ENCODE measurements at places on chromosomes 16 and 17. TPM values are rescaled to one million over a fixed set of nuclear protein-coding genes. Genes with fewer than 3 reads are reported as not detected.

HS3ST2 gene
- total RNA-seq = not detected

- no peak overlapping the region for H3K4me3 ChIP-seq
- H3K27ac ChIP-seq = no peak overlapping the region
Observed at GRCh38 chr16:84947022-84947421, 64.3 kb downstream of the ZDHHC7 start.

CCNF gene
- 31.4 TPM for total RNA-seq

STAC2 gene
- not detected for total RNA-seq

GRCh38 chr17:5500247-5500588 is 13.9 kb downstream of the MIS12 start:
- no peaks in the 10 kb centered on the region for H3K36me3 ChIP-seq
- no peaks in the 10 kb centered on the region for H3K4me1 ChIP-seq
- peak overlapping the region; percentile 66 for H3K4me3 ChIP-seq
- no peak for DNase-seq
- H3K27me3 ChIP-seq = peaks cover 7% of the 10 kb centered on the region

- DNase-seq = peak; percentile 35
- no peaks in the 10 kb centered on the region for H3K36me3 ChIP-seq
- no peaks in the 10 kb centered on the region for H3K4me1 ChIP-seq
- H3K27ac ChIP-seq = no peak overlapping the region
- 0 out of 2 replicates have a peak, but pooled peaks cover 6% of the 10 kb centered on the region for H3K27me3 ChIP-seq
- H3K4me3 ChIP-seq = no peak overlapping the region
Observed at GRCh38 chr17:8846768-8847211, 20.7 kb downstream of the PIK3R6 start.

- H3K27ac ChIP-seq = no peak overlapping the region
- no peak overlapping the region for H3K4me3 ChIP-seq
- H3K36me3 ChIP-seq = no peaks in the 10 kb centered on the region
- no peaks in the 10 kb centered on the region for H3K27me3 ChIP-seq
Observed at GRCh38 chr17:2362881-2363280, 25.6 kb downstream of the SGSM2 start.

Measured in PC-3 (cell line).